ENCODE measurements at places on chromosomes 1 and 21.

GRCh38 chr1:104987210-104987609 lies 1237.5 kb downstream of the AMY1C start:
- DNase-seq = no peak

DNA sequence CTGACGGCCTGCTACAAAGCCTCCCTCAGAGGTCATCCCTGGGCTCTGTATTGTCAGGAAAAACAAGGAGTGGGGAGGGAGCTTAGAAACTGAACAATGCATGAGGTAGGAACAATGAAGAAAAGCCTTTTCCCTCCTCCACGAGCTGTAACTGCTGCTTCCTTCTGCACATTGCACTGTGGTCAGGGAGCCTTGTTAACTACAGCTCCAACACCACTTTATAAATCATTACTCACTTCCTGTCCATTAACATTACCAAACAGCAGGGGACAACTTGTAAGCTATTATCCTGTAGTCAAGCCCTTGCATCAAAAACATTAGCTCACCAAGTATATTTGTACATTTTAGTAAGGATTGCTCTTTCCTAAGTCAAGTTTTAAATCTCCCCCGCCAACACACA lies 336.0 kb upstream of the NR5A2 start:
- DNase-seq = no peak

DNA sequence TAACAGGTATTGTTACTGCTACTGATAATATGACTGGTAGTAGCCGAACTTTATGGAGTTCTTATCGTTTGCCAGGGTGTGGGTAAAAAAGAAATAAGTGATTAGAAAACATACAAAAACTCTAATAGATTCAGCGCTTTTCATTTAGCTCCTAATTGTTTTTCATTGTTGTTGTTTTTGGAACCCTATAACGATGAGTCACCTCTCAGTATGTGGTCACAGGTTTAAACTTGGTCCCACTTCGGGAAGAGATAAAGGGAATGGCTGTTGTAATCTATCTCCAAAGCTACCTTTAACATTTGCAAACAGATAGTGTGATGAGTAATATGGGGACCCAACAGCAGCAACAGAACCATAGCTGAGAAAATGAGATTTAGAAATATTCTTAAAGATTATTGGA lies 62.7 kb upstream of the BCL10 start:
- no peak for DNase-seq

DNA sequence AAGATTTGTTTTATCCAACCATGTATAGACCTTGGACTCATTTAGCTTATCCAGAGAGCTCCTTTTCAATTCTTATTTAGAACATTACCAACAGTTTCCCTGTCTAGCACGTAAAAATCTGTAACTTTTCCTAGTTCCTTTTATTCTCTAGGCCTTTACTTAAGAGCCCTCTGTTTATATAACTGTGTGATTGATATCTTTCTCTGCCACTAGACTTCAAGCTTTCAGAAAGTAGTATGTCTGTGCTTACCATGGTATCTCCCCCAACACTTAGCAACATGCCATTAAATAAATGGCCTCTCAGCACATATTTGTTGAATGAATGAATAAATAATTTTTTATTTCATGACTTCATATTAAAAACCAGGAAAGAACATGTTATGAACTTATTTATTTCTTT lies 209.4 kb downstream of the PTPRC start:
- no peak for DNase-seq

GRCh38 chr1:90534663-90535295 lies 182.3 kb downstream of the BARHL2 start:
- DNase-seq = no peak
